Fibroblast of the aortic adventitia (primary cell): ENCODE measurements at places on chromosomes 5 and 9. TPM values are rescaled to one million over a fixed set of nuclear protein-coding genes. Genes with fewer than 3 reads are reported as not detected.

Gene TMEM215
- total RNA-seq: not detected in 2 replicates

Gene SLC36A2
- total RNA-seq: not detected in 2 replicates

Gene EIF4E1B
- not detected in 2 replicates for total RNA-seq

Gene QRFP
- not detected in 2 replicates for total RNA-seq

Gene DND1
- 0.18 TPM in 1 of 2 replicates, not detected in the other for total RNA-seq

Gene TAF1L
- not detected in 2 replicates for total RNA-seq

Gene IL13
- total RNA-seq: not detected in 2 replicates

Gene RNF183
- total RNA-seq: not detected in 2 replicates

Gene CCNI2
- 1.2 TPM in 1 of 2 replicates, not detected in the other for total RNA-seq

Gene PCDHB7
- 0.63 and 0.98 TPM in 2 replicates for total RNA-seq

Gene COL15A1
- total RNA-seq: 25.1 and 25.3 TPM in 2 replicates

Gene OSTF1
- total RNA-seq: 10.3 and 27.7 TPM in 2 replicates

Gene FOXD4L3
- 0.09 TPM in 1 of 2 replicates, not detected in the other for total RNA-seq

Gene PLGRKT
- 6.5 and 25.8 TPM in 2 replicates for total RNA-seq

Gene ELOVL7
- total RNA-seq: 0.18 TPM in 1 of 2 replicates, not detected in the other

Gene DPP7
- 69.5 and 72.3 TPM in 2 replicates for total RNA-seq

Gene MELK
- total RNA-seq: 2.9 and 44.4 TPM in 2 replicates

Gene SCGB3A2
- not detected in 2 replicates for total RNA-seq

Gene C9orf50
- total RNA-seq: 0.98 TPM in 1 of 2 replicates, not detected in the other

Gene CDC20B
- total RNA-seq: not detected in 2 replicates

Gene SLC1A3
- total RNA-seq: 3.7 and 4.1 TPM in 2 replicates

Gene GRIN3A
- 0.09 TPM in 1 of 2 replicates, not detected in the other for total RNA-seq

Gene TXNDC8
- not detected in 2 replicates for total RNA-seq

Gene FBN2
- 19.8 and 45.1 TPM in 2 replicates for total RNA-seq

Gene ERCC8
- total RNA-seq: 4.8 and 25.5 TPM in 2 replicates

Gene ISCA1
- total RNA-seq: 18.0 and 46.5 TPM in 2 replicates

Gene FAM78A
- total RNA-seq: 0.25 and 0.36 TPM in 2 replicates

Gene OR1Q1
- total RNA-seq: 0.81 TPM in 1 of 2 replicates, not detected in the other

Gene NME5
- total RNA-seq: 6.0 and 11.6 TPM in 2 replicates

Gene TRIP13
- total RNA-seq: 4.4 and 32.5 TPM in 2 replicates

Gene CER1
- total RNA-seq: not detected in 2 replicates

Gene ACTBL2
- total RNA-seq: not detected in 2 replicates

Gene KCNMB1
- total RNA-seq: not detected in 2 replicates

Gene CD74
- 0.41 and 1.1 TPM in 2 replicates for total RNA-seq

Gene CXCL14
- total RNA-seq: 0.18 and 0.33 TPM in 2 replicates

Gene SPINK4
- total RNA-seq: not detected in 2 replicates

Gene CA9
- total RNA-seq: 0.45 and 1.5 TPM in 2 replicates

Gene CYLC2
- not detected in 2 replicates for total RNA-seq

Gene REEP2
- total RNA-seq: 1.1 and 6.1 TPM in 2 replicates

Gene ALDOB
- total RNA-seq: not detected in 2 replicates

Gene POLK
- 27.9 and 54.2 TPM in 2 replicates for total RNA-seq
